ENCODE measurements at places on chromosomes 7 and 10. TPM values are rescaled to one million over a fixed set of nuclear protein-coding genes. Genes with fewer than 3 reads are reported as not detected.
A peak's percentile ranks its signal among the peaks of the same experiment; 100 is the strongest.

Gene AOAH
- total RNA-seq = 26.4 TPM

Gene GJC3
- total RNA-seq = not detected

Gene SLC26A5
- not detected for total RNA-seq

Gene UBTD1
- total RNA-seq = 2.6 TPM

Gene MMS19
- 89.3 TPM for total RNA-seq

GRCh38 chr7:28749638-28750037 is 208.5 kb downstream of the TRIL start:
- no peaks in the 10 kb centered on the region for H3K36me3 ChIP-seq
- H3K27me3 ChIP-seq = peaks cover 3% of the 10 kb centered on the region
- no peak overlapping the region for H3K27ac ChIP-seq
- H3K4me3 ChIP-seq = no peak overlapping the region

- no peaks in the 10 kb centered on the region for H3K27me3 ChIP-seq
- H3K4me3 ChIP-seq = no peak overlapping the region
- H3K36me3 ChIP-seq = no peaks in the 10 kb centered on the region
- no peaks in the 10 kb centered on the region for H3K4me1 ChIP-seq
Measured at GRCh38 chr7:41313171-41313570, 389.7 kb downstream of the INHBA start.

GRCh38 chr10:56487746-56488145 is 126.7 kb upstream of the ZWINT start:
- H3K27me3 ChIP-seq = no peaks in the 10 kb centered on the region
- no peaks in the 10 kb centered on the region for H3K4me1 ChIP-seq
- no peak overlapping the region for H3K4me3 ChIP-seq

GRCh38 chr10:26690731-26691475 is 6.6 kb upstream of the PDSS1 start:
- DNase-seq = no peak
- no peaks in the 10 kb centered on the region for H3K4me1 ChIP-seq
- H3K27me3 ChIP-seq = no peaks in the 10 kb centered on the region
- H3K27ac ChIP-seq = no peak overlapping the region

DNA sequence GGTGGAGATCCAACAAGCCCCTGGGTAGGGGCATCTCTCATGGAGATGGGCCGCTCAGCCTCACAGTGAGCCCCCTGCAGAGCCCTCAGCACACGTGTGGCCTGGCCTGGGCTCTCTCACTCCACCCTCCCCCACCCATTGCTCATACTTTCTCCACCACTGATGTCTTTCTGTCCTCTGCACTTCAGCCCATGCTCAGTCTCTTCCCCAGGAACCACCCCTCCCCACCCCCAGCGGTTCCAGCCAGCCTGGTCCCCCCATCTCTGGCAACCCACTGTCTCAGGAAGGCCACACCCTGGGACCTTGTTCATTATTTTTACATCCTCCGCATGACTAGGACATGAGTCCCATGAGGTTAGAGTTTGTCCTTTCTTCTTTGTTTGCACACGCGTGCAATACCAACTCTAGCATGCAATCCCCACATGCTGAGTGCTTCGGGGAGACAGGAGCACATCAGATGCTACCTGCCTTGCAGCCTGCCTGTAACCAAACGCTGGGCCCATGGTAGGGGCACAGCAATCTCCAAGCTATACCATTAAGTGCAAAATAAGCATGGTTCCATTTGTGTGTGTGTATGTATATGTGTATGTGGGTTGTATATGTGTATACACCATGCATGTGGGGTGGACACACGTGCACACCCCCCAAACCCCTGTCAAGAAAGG is 408.4 kb upstream of the FOXK1 start:
- H3K4me1 ChIP-seq = no peaks in the 10 kb centered on the region
- H3K4me3 ChIP-seq = no peak overlapping the region
- H3K27ac ChIP-seq = no peak overlapping the region
- no peak for DNase-seq
- H3K27me3 ChIP-seq = no peaks in the 10 kb centered on the region

DNA sequence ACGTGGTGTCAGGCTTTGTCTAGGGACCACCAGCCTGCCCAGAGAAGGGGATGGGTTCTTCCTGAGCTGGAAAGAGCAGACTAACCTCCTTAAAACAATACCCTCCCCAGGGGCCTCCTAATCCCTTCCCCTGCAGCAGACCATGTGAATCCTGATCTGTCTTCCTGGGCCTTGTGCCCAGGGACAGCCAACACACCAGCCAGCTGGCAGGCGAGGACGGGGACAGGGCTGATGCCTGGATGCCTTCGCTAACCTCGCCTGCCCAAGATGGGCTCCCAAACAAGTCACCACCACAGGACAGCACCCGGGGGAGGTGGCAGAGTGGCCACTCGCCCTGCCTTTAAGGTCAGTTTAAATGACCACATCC is 17.6 kb downstream of the PODXL start:
- no peaks in the 10 kb centered on the region for H3K36me3 ChIP-seq
- H3K27ac ChIP-seq = no peak overlapping the region
- H3K27me3 ChIP-seq = no peaks in the 10 kb centered on the region
- no peak for DNase-seq

DNA sequence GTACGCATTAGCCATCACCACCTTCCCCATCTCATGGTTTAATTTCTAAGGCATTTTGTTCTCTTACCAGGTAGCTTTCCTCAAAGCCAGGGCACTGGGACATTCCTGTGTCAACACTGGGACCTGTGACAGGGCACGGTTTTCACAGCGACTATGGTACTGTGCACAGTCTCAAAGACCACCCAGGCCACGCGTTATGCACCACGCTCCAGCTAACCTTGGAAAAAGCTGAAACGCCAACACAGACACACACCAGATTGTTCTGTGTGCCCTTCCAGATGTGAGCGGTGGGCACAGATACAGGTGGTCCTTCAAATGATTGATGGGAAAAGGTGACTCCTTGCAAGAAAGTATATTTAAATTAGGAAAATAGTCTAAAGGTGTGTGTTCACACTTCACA is 337.3 kb downstream of the WDR37 start:
- no peak for DNase-seq
- no peaks in the 10 kb centered on the region for H3K36me3 ChIP-seq
- H3K4me1 ChIP-seq = no peaks in the 10 kb centered on the region
- H3K4me3 ChIP-seq = no peak overlapping the region

GRCh38 chr7:108810756-108811385 is 241.2 kb downstream of the DNAJB9 start:
- H3K27me3 ChIP-seq = no peaks in the 10 kb centered on the region
- no peak overlapping the region for H3K4me3 ChIP-seq

- H3K27me3 ChIP-seq = no peaks in the 10 kb centered on the region
- H3K4me1 ChIP-seq = no peaks in the 10 kb centered on the region
- no peaks in the 10 kb centered on the region for H3K36me3 ChIP-seq
- DNase-seq = no peak
- no peak overlapping the region for H3K27ac ChIP-seq
Measured at GRCh38 chr10:120477743-120478141, 20.7 kb downstream of the PLPP4 start.

- no peak overlapping the region for H3K27ac ChIP-seq
- no peak overlapping the region for H3K4me3 ChIP-seq
- H3K27me3 ChIP-seq = no peaks in the 10 kb centered on the region
- DNase-seq = no peak
- H3K4me1 ChIP-seq = no peaks in the 10 kb centered on the region
- H3K36me3 ChIP-seq = no peaks in the 10 kb centered on the region
Measured at GRCh38 chr7:91462316-91462715, 198.1 kb downstream of the FZD1 start.

DNA sequence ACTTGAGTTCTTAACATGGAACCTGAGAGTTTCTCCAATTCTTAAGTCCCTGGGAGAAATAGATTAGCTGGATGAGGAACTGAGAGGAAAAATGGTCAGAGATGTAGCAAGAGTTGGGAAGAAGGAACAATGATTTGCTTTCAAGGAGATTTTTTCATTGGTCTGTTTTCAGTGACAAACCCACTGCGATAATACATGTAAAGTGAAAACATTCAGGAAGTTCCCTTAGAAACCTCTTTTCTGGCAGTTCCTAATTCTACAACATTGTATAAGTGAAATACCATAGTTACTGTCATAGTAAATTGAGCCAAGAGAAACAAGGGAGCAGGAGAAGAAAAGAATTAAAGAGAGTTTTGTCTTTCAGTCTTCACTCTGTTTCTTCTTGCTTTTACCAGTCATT is 12.1 kb upstream of the MAGI2 start:
- no peak overlapping the region for H3K4me3 ChIP-seq
- H3K27me3 ChIP-seq = no peaks in the 10 kb centered on the region
- no peaks in the 10 kb centered on the region for H3K36me3 ChIP-seq
- no peaks in the 10 kb centered on the region for H3K4me1 ChIP-seq
- no peak overlapping the region for H3K27ac ChIP-seq

DNA sequence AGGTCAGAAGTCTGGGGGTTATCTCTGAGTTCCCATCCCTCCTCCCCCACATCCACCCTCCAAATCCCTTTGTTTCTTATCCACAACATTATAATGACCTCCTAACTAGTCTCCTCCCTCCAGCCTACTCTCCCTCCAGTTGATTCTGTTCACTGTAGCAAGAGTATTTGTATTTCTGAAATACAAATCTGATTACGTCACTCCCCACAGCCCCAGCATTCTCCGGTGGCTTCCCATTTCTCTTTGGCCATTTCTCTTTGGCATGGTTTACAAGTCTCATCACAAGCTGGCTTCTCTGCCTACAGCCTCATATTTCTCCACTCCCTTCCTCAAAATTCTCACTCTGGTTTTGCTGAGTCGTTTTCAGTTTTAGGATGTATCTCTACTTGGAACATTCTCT is 24.6 kb upstream of the MRPS33 start:
- H3K4me1 ChIP-seq = no peaks in the 10 kb centered on the region
- no peaks in the 10 kb centered on the region for H3K27me3 ChIP-seq
- no peak for DNase-seq

GRCh38 chr7:111329367-111330234 is 232.7 kb downstream of the IMMP2L start:
- DNase-seq = no peak
- peak overlapping the region; percentile 2 for H3K27ac ChIP-seq
- H3K4me3 ChIP-seq = no peak overlapping the region
- H3K36me3 ChIP-seq = no peaks in the 10 kb centered on the region
- no peaks in the 10 kb centered on the region for H3K4me1 ChIP-seq

Data from CD8-positive, alpha-beta memory T cell (primary cell).